ENCODE measurements at places on chromosomes 16 and 17.

- no peak for DNase-seq
These were observed 81.1 kb upstream of the DNAH17 start for GRCh38 chr17:78658281-78658785.

- no peak for DNase-seq
These were observed 102.9 kb upstream of the ZFHX3 start for GRCh38 chr16:73150786-73151185.

DNA sequence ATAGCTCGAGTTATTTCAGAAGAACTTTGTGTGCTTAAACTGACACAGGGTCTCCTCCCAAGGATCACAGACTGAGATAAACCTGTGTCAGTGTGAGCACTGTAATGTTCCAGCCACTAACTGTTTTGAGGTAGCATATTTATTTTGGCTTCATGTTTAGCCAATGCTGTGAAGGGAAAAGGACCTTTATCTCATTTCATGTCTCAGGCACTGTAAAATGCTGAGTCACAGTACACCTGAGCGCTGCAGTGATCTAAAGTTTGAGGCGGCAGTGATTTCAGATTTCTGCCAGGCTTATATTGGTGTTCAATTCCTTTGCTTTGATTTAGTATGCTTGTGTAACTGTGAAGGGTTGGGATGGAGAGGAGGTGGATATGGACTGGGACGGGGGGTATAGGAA lies 3.1 kb upstream of the DNAJA2 start:
- no peak for DNase-seq

- no peak for DNase-seq
These were observed 13.0 kb downstream of the CBX4 start for GRCh38 chr17:79826204-79826680.

GRCh38 chr16:66274335-66275110 lies 92.0 kb upstream of the CDH5 start:
- peak; percentile 29 for DNase-seq

GRCh38 chr17:31158746-31159377 lies 64.1 kb downstream of the NF1 start:
- DNase-seq, result no peak

GRCh38 chr16:7086822-7087616 lies 245.6 kb upstream of the RBFOX1 start:
- DNase-seq, result no peak

DNA sequence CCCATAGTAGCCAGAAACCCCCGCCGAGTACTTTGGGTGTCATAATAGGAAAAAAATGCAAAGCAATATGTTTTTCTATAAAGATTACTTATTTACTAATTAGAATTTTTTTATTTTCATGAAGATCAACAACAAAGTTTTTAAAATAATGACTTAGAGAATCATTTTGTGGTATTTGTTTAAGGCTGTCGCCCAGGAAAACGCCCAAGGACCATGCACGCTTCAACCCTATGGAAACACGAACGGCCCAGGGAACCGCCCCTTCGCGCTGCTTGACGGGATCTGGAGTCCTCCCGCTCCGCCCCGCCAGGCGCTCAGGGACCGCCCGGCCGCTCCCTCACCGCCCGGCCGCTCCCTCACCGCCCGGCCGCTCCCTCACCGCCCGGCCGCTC lies 408 bp upstream of the KPNA2 start:
- DNase-seq, result no peak

GRCh38 chr16:85088570-85089199 lies 23.6 kb downstream of the CIBAR2 start:
- no peak for DNase-seq

DNA sequence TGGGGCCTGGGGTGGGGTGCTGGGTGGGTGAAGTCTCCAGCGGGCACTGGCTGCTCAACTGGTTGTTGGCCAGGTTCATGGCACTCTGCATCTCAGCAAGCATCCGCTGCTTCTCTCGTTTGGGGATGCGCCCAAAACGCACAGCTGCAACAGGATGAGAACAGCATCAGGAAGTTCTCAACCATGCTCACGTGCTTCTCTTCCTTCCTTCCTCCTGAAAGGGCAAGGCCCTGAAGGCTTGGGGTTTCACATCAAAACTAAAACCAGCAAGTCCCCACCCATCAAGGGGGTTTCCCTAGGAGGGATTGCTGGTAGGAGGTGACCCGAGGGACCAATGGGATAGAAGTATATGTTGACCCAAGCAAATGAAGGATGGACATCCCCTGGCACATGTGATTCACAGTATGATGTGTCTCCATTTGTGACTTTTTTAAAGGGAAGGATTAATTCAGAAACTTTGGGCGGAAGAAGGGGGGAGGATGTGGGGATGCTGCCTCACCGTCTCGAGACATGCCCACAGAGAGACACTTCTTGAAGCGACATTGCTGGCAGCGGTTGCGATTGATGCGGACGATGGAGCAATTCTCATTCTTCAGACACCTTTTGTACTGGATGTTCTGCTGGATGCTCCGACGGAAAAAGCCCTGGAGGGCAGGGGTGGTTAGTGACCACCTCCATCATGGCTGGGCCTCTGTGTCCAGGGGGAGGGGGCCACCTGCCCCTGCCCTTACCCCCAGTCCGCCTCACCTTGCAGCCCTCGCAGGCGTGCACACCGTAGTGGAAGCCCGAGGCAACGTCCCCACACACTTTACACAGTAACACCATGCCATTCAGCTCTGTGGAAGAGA lies 4.2 kb downstream of the NR1D1 start:
- DNase-seq, result peak; percentile 98

- no peak for DNase-seq
These were observed 43.6 kb upstream of the CACNG5 start for GRCh38 chr17:66791347-66791746.
